ENCODE measurements at places on chromosomes 2 and 18.
A peak's percentile ranks its signal among the peaks of the same experiment; 100 is the strongest.

DNA sequence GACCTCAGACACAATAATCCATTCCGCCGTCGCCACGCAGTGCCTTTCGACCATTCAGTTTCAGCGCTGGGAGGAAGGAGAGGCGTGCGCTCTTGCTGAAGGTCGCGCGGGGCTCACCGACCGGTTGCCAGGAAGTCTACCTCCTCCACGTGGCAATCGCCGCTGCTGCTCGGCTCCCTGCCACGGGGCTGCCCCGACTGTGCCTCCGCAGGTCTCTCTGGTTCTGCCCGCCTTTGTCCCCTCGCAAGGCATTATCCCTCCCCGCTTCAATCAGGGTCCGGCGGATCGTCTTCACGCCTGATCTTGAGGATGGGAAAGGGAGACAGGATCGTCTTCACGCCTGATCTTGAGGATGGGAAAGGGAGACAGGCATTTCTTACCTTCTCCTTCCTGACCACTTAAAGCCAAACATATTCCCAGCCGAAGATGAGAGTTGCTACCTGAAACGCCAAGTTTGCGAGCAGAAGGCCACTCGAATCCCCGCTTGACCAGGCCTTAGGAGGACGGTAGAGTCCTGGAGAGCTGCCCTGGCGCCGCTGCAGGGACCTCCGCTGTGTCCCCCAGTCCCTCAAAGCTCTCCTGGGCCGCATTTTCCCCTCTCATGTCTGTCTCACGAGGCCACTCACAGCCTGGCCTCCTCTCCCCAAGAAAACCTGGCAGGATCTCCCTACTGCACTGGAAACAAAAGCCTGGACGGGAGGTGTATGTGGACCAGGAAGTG, 4.3 kb upstream of the GPR45 start:
- DNase-seq: no peak

- DNase-seq: no peak
Observed at GRCh38 chr2:177599139-177599688, 206.6 kb downstream of the AGPS start.

- DNase-seq: no peak
Observed at GRCh38 chr18:68484241-68484640, 230.7 kb downstream of the TMX3 start.

GRCh38 chr2:48886919-48887318, 131.4 kb upstream of the LHCGR start:
- no peak for DNase-seq

GRCh38 chr2:116411211-116411610, 1403.3 kb upstream of the DDX18 start:
- DNase-seq: no peak

GRCh38 chr2:8169443-8169842, 512.4 kb upstream of the ID2 start:
- no peak for DNase-seq

- no peak for DNase-seq
Observed at GRCh38 chr2:210503001-210503623, 26.6 kb upstream of the LANCL1 start.

DNA sequence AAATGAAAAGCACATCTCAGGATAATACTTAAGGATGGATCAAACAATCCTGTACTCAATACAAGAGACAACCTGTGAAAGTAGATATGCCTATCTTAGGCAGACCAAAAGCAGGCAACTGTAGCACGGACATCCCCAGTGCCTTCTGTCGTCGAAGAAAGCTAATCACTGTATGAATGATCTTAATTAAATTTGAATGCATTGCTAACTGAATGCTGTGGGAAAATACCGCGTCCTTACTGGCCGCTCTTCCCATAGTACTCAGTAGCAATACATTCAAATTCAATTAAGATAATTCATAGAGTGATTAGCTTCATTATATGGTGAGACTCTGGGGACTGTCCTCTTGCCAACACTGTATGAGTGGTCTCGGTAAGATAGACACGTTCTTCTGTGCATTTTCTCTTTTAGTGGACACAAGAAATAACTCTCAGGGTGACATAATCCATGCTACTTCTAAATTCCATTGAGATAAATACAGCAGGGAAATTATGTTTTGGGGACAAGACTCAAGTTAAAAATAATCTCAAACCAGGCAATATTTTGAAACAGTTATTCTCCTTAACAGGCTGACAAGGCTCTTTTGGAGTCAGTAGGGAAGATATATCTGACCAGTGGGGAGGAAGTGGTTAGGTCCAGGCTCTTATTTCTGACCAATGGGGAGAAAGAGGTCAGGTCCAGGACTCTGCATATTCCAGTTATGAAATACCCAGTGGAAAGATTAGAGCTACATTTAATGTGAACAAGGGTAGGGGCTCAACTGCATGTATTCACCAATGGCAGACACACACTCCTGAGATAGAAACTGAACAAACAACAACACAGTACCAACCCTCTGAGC, 97.3 kb downstream of the DOCK10 start:
- no peak for DNase-seq

GRCh38 chr18:30139631-30140287, 902.8 kb downstream of the DSC3 start:
- no peak for DNase-seq

- DNase-seq: no peak
Observed at GRCh38 chr18:40006634-40007033, 1948.4 kb upstream of the PIK3C3 start.

DNA sequence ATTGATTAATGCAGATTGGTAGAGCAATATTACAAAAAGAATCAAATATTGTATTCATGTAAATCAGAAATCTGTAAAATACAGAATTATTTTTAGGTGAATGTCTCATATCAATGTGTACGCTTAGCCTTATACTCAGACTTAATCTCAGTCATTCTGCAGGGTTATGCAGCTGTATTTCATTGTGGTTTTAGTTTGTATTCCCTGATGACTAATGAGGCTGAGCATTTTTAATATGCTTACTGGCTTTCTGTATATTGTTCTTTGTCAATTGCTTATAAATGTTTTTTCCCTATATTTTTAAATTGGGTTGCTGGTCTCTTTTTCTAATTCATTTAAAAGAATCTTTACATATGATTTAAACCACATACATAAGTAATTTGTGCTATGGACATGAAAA, 50.1 kb downstream of the CDH19 start:
- DNase-seq: no peak

DNA sequence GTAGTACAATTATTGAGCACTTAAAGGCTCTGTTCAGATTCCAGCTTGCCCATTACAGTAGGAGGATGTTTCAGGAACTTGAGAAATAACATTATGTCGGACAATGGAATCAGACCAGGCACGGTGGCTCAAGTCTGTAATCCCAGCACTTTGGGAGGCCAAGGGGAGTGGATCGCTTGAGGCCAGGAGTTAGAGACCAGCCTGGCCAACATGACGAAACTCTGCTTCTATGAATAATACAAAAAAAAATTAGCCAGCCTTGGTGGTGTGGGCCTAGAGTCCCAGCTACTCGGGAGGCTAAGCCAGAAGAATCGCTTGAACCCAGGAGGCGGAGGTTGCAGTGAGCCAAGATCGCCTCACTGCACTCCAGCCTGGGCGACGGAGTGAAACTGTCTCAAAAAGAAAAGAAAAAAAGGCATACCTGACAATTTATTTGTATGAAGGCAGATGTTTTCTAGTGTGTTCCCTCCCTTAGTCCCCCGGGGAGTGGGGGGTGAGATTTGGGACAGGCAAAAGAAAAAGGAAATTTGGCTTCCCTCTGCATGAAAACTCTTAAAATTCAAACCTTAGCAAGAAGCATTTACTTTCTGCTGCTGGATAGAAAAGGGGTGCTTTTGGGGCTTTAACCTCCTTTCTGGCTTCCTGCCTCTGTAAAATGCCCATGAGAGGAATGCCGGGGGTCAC, 13.7 kb upstream of the ZNF532 start:
- no peak for DNase-seq

DNA sequence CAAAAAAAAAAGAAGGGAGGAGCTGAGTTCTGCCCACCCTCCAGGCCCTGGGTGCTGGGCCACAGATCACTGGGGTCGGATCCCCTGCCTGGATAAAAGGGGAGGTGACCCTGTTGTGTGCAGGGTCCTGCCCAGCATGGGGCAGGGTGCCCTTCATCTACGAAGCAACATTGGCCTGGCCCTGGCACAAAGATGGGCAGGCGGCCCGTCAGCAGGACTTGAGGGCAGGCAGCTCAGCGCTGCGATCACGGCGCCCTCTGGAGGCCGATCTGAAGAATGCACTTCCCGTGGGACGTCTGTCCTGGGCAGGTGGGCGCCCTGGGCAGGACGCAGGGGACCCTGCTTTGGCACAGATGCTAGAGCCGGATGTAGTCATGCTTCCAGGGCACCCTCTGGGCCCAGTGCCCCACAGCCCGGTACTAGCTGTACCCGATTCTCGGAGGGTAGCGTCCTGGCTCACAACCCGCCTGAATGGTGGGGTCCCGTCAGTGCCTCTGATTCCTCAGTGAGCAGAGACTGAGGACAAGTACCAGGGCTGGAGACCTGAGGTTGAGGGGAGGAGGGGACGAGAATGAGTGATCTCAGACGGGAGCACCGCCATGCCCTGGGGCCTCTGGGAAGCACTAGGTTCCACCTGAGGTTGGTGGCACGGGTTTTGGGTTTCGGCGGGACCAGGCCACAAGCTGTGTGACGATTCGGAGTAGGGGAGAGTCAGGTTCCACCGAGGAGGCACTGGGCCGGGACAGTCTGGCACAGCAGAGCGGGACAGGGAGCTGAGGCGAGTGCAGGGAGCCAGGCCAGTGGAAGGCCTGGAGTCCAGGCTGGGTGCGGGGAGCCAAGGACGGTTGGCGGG, 18.0 kb downstream of the ARID5A start:
- peak; percentile 58 for DNase-seq

DNA sequence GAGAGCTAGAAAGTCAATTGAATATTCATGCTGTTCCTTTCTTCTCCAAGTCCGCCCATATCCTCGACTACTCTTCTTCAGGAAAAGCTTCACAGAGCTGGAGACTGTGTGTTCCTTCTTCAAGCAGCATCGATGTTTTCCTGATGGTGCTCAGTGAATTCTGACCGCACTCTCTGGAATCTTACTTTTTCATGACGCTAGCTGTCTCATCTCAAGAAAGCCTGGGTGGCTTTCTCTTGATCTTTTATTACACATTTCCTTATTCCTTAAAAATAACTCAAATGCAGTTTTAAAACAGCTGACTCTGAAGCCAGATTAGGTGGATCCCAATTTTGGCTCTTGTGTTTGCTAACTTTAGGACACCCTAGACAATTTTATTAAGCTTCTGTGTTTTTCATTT, 1245.1 kb upstream of the LRRTM1 start:
- no peak for DNase-seq

- DNase-seq: no peak
Observed at GRCh38 chr18:45324495-45325113, 290.7 kb upstream of the SLC14A2 start.

GRCh38 chr2:12363138-12363537, 353.6 kb upstream of the TRIB2 start:
- DNase-seq: no peak

DNA sequence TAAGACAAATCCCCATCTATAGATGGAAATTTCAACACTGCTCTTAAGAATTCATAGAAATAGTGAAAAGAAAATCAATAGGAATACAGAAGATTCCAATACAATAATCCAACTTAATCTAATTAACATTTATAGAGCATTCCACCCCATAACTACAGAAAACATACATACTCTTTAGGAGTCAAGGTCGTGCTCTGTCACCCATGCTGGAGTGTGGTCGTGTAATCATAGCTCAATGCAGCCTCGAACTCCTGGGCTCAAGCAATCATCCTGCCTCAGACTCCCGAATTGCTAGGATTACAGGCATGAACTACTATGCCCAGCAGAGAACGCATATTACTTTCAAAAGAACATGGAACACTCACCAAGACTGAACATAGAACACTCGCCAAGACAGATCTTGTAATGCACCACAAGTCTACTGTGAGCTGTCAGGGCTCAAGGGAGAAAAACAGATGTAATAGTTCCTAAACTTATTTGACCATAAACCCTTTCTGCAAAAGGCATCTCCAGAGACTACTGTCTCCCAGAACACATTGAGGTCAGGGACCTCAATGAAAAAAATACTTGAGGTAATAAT, 14.1 kb downstream of the MEMO1 start:
- DNase-seq: no peak

Data from activated CD4-positive, alpha-beta T cell treated with anti-CD3 and anti-CD28 coated beads for 1 hour (primary cell).